NCI-H1930 (cell line): ENCODE measurements at places on chromosomes 13 and 19.

- DNase-seq: no peak
Measured at GRCh38 chr13:43444081-43444480, 342.7 kb downstream of the ENOX1 start.

- DNase-seq: no peak
Measured at GRCh38 chr19:15468675-15469512, 4.5 kb upstream of the RASAL3 start.

DNA sequence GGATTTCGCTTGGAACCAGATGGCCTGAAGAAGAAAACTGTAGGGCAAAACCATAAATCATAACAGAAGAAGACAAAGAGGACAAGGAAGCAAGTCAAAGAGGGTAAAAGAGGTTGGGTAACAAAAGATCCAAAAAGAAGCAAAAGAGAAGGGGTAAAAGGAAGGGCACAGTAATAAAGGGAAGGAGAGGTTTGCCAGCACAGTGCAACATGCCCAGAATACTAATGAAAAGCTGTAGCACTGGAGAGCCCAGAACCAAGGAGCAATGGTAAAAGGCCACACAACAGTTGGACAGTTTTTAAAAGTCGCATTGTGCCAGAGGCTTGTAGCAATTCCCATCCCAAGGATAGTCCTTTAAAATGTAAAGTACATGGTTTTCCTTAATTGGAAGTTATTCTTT is 506.6 kb downstream of the PCDH9 start:
- no peak for DNase-seq

DNA sequence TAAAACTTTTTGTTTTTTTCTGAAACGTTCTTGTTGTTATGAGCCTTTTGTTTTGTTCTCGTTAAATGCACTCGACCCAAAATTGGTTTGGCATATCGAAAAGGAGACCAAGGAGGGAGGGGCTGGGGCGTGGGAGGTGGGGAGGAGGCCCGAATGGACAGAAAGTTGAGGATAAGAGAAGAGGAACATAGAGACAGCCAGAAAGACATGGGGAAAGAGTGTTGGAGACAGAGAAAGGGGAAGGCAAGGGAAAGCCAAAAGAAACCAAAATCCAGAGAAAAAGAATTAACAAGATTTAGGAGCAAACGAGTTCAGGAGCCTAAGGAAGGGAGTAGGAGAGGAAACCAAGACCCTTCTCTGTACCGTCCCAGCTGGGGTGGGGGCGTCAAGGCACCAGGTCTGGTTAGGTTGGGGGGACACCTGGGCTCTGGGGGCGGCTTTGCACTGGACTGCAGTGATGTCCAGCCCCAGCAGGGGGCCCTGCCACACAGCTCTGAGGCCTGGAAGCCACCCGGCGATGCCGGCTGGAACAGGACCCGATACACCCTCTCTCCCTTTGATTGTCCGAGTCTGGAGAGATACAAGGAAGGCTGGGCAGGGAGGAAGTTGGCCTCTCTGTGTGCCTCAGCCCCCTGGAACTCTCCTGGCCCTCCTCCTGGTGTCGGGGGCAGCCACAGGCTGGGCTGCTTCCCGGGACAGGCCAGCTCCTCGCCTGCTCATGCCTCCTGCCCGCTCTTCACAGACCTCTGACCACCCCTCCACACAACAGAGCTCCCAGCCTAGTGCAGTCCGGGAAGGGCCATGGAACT is 11.6 kb upstream of the ASF1B start:
- no peak for DNase-seq

DNA sequence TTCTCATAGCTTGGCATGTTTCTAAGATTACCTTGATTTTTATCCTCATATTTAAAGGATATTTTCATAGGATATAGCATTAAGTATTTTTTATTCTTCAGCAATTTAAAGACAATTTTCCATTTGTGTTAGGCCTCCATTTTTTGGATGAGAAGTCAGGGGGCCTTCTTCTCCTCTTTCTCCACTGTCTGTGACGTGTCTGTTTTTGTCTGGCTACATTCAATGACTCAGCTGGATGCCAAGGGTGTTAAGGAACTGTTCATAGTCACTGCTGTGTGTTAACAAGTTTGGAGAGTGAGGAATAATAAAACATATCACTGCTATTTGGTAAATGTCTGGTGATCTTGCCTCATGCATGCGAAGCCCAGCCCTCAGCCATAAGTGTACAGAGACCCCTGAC is 36.4 kb downstream of the ZNF582 start:
- no peak for DNase-seq

DNA sequence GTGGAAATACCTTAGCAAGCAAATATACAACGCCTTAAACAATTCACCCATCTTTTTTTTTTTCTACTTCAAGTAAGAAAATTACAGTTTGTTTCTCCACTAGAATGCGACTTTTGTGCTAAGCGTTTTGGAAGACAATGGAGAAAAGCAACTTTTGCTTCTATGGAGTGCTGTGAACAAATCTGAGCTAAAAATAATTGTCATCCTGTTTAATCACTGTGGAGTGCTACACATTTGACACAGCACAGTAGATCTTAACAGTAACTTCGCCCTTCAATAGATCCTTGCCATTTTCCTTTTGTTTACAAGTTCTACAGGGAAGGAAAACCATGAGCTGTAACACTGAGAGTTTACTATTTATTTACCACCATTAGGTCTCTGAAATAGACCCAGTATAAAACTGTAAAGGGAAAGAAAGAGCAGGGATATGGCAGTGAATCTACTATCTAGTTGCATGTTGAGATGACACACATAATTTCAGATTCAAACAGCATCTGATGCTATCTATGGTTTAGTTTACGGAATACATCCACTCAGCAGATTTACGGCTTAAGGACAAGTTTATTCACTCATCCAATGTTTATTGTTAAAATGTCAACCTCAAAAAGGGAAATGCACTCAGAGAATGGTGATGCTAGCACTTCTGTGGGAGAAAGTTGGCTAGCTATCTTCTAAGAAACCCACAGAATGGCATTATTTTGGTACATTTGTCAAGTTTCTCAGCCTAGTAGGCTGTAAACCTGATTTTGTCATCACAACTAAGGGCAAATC is 175.3 kb downstream of the VWA8 start:
- no peak for DNase-seq

DNA sequence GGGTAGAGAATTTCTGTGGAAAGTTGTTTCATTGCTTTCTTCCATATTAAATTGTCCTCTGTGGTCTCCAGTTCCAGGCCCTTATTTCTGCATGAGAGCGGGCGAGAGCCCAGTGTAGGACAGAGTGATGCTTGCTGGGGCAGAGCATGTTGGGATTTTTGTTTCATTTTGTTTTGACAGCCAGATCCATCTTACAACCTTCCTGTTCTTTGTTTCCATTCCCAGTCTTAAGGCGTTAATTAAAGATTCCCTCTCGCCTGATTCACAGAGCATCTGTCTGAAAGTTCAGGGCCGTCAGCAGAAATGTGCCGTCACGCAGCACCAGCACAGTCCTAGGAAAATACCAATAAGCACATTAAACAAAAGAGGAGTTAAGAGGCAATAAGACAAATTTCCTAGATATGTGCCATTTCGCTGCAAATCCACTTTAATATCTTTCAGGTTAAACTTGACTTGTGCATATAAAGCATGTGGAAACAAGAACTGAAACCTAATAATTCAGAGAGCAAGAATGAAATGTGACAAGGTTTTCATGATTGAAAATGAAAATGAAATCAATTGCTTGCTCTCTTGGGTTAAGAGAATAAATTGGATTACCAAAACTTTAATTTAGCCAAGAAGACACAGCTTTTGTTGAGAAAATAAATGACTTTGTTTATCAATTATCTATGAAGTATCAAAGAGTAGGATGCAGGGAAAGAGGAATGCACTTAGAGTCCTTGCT is 210.7 kb upstream of the SLC10A2 start:
- DNase-seq: no peak

GRCh38 chr13:106637519-106637918 is 69.6 kb upstream of the ARGLU1 start:
- no peak for DNase-seq

GRCh38 chr13:110853235-110853721 is 61.6 kb downstream of the ANKRD10 start:
- DNase-seq: no peak

DNA sequence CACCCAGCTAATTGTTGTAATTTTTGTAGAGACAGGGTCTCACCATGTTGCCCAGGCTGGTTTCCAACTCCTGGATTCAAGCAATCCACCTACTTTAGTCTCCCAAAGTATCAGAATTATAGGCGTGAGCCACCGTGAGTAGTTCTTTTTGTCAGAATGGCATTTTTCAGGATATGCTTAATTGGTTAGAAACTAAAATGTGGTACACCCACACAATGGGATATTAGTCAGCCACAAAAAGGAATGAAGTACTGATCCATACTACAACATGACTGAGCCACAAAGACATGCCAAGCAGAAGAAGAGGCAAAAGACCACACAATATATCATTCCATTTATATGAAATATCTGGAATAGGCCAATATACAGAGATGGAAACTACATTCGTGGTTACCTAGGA is 41.7 kb upstream of the MAP3K10 start:
- no peak for DNase-seq

- no peak for DNase-seq
Measured at GRCh38 chr13:41680900-41681299, 223.6 kb downstream of the RGCC start.

DNA sequence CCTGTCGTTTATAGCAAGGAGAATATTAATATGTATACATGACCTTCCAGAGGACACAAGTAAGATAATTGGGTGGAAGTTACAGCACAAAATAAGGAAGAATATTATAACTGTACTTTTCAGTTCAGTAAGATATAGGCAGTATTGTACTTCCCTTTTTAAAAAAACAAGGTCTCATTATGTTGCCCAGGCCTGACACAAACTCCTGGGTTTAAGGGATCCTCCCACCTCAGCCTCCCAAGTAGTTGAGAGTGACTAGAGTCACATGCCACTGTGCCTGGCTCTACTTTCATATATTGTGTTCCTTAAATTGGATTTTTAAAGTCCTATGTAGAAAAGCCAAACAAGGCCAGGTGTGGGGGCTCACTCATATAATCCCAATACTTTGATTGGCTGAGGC is 19.5 kb upstream of the MAB21L1 start:
- no peak for DNase-seq

DNA sequence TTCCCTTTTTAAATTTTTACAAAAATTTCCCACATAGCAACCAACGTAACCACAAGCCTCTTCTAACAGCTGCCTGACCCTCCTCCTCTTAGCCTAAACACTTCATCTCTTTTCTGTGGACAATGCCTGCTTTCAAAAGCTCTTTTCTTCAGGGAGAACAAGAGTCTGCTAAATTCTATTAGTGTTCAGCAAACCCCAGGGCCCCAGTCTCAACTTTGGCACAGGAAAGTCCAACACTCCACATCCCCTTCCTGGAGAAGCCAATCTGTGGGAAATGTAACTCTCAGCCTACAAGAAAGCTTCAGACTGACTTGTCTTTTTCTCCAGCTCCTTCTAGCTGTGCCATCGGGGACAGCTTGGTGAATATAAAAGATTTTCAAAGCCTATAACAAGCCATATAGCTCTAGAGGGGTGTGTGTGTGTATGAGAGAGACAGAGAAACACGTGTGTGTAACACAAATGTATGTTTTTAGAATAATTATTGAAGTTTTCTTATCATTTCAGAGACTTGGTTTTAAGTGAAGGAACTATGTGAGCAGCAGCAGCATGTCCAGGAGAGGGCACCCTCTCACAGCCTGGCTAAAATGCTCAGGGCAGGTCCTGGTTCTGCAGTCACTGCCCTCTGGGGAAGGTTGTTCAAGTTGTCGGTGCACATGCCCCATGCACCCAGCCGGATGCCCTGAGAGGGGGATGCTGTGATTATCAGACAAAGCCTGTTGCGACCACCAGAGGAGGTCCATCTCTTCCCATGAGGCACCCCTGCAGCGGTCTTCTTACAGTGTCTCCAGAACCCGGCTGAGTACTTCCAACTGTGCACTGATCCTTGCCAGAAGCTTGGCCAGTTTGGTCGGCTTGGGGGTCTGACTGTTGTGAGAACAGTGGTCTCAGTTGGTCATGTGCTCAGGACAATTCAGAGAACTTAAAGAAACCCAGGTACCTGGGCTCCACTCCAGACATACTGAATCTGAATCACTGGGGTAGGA is 34.4 kb downstream of the CCDC70 start:
- DNase-seq: peak; percentile 13

- no peak for DNase-seq
Measured at GRCh38 chr13:38868870-38869269, 121.8 kb downstream of the STOML3 start.

GRCh38 chr19:2446381-2446780 is 10.4 kb downstream of the LMNB2 start:
- no peak for DNase-seq

GRCh38 chr13:33193428-33193974 is 92.1 kb downstream of the STARD13 start:
- DNase-seq: no peak

GRCh38 chr13:46682707-46683106 is 114.3 kb downstream of the ESD start:
- DNase-seq: no peak

DNA sequence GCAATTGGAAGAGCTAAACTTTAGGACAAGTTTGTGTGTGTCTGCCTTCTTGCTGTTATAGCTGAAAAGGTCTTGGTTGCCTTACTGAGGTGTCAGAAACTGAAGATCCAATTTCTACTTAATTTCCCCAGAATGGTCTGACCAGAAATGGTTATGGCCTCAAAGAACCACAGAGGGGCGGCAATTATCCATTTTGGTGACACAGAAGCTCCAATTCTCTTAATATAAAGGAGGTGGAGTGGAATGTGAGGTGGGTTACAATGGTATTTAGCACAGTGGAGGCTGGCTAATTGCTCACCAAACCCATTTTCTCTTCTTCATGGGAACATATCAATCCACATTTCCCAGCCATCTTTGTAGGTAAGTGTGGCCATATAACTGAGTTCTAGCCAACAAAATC is 1157.2 kb downstream of the OLFM4 start:
- peak; percentile 12 for DNase-seq

DNA sequence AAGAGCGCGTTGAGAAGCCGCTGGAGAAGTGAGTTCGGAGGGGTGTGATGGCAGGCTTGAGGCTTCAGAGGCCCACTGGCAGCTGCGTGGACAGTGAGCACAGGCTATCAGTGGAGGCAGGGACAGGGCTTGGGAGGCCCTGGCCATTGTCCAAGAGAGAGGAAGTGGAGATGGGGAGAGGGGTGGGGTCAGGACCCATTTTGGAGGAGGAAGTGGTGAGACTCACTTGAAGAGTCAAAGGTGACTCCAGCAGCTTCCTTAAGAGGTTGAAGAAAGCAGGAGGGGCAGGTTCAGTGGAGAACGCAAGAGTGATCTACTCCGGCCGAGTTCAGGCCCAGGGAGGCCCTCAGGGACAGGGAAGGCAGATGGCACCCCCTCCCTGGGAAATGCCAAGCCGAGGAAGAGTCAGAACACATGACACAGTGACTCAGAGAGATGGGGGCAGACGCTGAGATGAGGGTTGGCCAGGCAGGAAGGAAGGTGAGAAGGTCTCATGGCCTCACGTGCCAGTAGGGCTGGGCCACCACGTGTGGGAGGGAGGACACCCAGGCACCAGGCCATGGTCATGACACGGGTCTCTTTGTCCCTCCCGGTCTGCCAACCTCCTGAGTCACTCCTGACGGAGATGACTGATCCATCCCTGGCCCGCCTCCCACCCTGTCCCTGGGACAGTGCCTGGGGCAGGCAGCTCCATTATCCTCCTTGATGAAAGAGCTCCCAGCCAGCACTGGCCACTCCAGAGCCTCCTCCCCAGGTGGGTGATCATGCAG is 10.1 kb upstream of the CD22 start:
- no peak for DNase-seq
